Activated CD4-positive, alpha-beta memory T cell treated with anti-CD3 and anti-CD28 coated beads, Interleukin-2, amount 10 ng/mL, durations not matched to agents 7 days and 5 days (primary cell): ENCODE measurements at places on chromosomes 12 and 14. TPM values are rescaled to one million over a fixed set of nuclear protein-coding genes. Genes with fewer than 3 reads are reported as not detected.

Gene AICDA
- total RNA-seq: not detected

Gene P2RX2
- total RNA-seq: not detected

Gene POTEM
- total RNA-seq: not detected

Gene MARS1
- 282 TPM for total RNA-seq

Gene PRPH
- not detected for total RNA-seq

Gene NEDD8
- total RNA-seq: 190 TPM
